ENCODE measurements at places on chromosomes 12 and 14. TPM values are rescaled to one million over a fixed set of nuclear protein-coding genes. Genes with fewer than 3 reads are reported as not detected.

Gene HOXC4
- 44.4 TPM for polyA plus RNA-seq

Gene CD4
- 33.1 TPM for polyA plus RNA-seq

Gene MCRS1
- polyA plus RNA-seq, result 81.3 TPM

Gene MARK3
- polyA plus RNA-seq, result 135 TPM

Gene CCDC175
- polyA plus RNA-seq, result 0.73 TPM

Gene CYP46A1
- polyA plus RNA-seq, result 1.7 TPM

Gene NANOG
- polyA plus RNA-seq, result 0.09 TPM

Gene ATP2A2
- 161 TPM for polyA plus RNA-seq

Gene C1QL4
- 1.3 TPM for polyA plus RNA-seq

Gene TAS2R10
- 3.1 TPM for polyA plus RNA-seq

Gene TNFRSF1A
- polyA plus RNA-seq, result 89.2 TPM

Gene ACVRL1
- 34.3 TPM for polyA plus RNA-seq

Gene RD3L
- not detected for polyA plus RNA-seq

Gene PMCH
- polyA plus RNA-seq, result 0.96 TPM

Gene ETNK1
- polyA plus RNA-seq, result 77.0 TPM

Gene MTA1
- 141 TPM for polyA plus RNA-seq

Gene TAS2R8
- not detected for polyA plus RNA-seq

Gene SLC8A3
- polyA plus RNA-seq, result 0.35 TPM

Gene CLEC2D
- polyA plus RNA-seq, result 11.5 TPM

Gene HOXC6
- 28.7 TPM for polyA plus RNA-seq

Gene PROX2
- polyA plus RNA-seq, result 2.8 TPM

Gene PPFIA2
- polyA plus RNA-seq, result 5.0 TPM

Gene EFS
- polyA plus RNA-seq, result 41.1 TPM

Gene METTL3
- 106 TPM for polyA plus RNA-seq

Gene PLXNC1
- polyA plus RNA-seq, result 7.1 TPM

Gene INF2
- 60.1 TPM for polyA plus RNA-seq
